NCI-H524 (cell line): ENCODE measurements at places on chromosomes 7 and 10.

DNA sequence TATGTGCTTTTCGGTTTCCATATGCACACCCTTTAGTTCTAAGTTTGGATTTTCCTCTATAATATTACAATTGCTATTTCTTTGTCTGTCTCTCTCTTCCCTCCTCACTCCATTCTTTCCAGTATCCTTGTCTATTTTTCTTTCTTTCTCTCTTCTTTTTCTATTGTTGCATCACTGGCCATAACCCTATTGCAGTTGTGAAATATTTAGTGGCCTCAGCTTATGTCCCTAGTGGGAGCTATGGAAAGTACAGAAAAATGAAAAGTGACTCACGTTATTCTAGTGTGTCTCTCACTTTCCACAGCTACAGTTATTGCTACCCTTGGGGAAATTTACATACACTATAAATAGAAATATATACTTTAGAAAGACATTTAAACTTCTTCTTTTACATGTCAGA, 59.1 kb downstream of the CNTNAP2 start:
- DNase-seq: no peak

DNA sequence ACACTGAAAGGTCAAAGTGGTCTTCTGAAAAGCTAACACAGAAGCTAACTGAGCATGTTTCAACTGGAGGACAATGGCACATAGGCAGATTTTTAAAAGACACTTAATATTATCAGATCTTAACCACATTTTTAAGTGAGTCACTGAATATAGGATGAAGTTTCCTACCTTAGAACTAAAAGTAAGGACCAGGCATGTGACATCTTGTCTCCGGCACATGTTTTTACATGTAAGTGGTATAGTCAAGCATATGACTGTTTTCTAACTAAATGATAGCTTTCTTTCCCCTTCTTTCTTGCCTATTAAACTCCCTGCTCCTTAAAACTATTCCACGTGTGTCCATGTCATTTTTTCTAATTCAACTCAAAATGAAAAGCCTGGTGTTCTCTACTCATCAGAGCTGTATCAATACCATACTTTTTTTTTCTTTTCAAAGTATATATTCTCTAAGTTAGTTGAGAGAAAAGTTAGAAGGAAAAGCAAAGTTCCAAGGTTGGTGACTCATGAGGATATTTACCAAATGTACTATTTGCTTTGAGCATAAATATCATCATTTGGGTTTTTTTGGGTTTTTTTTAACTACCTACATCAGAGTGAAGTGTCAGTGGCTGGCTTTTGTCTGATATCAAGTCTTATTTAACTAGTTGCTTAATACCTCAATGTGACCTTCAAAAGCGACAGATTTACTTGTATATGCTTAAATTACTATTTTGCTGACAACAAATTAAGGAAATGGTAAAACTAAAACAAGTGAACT, 127.5 kb downstream of the CRPPA start:
- no peak for DNase-seq

- DNase-seq: no peak
Measured at GRCh38 chr7:129366-130221, 62.8 kb upstream of the FAM20C start.

GRCh38 chr10:73136627-73137026, 26.4 kb downstream of the NUDT13 start:
- no peak for DNase-seq

DNA sequence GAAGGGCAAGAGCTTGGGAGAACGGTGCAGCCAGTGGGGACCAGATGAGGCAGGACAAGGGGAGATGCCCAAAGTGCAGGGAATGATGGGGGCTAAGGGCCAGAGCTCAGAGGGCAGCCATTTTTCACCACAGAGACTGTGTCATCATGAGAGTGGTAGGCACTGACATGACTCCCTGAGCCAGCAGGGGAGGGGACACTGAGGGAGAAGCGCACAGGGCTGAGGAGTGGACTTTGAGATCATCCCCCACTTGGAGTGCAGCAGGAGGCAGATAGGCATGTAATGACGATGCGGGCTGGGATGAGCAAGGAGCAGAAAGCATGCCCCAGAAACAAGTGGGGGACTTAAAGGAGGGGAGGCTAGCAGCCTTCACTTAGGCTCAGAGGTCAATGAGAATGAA, 5.2 kb upstream of the SMKR1 start:
- DNase-seq: no peak

- DNase-seq: no peak
Measured at GRCh38 chr10:116208956-116209567, 63.9 kb downstream of the GFRA1 start.

GRCh38 chr7:30977896-30978564, 14.3 kb downstream of the GHRHR start:
- DNase-seq: peak; percentile 24

GRCh38 chr7:39221901-39222300, 244.2 kb downstream of the POU6F2 start:
- no peak for DNase-seq

GRCh38 chr10:279655-280054, 144.4 kb downstream of the ZMYND11 start:
- DNase-seq: no peak

GRCh38 chr7:41401833-41402232, 301.1 kb downstream of the INHBA start:
- DNase-seq: no peak

DNA sequence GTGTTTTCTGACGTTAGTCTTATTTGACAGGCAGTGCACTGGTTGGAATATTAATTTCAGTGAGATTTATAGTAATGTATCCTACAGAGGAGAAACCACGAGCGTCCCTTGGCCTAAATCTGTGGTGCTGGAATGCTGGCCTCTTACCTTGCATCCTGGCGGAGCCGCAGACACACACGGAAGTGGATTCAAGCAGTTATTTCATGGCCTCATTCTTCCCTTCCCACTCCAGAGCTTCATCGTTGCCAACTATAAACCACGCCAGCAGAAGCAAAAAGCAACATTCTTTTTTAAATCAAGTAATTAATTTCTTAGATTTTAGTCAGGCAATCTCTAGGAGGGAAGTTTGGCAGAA, 13.1 kb downstream of the WIPI2 start:
- DNase-seq: no peak

DNA sequence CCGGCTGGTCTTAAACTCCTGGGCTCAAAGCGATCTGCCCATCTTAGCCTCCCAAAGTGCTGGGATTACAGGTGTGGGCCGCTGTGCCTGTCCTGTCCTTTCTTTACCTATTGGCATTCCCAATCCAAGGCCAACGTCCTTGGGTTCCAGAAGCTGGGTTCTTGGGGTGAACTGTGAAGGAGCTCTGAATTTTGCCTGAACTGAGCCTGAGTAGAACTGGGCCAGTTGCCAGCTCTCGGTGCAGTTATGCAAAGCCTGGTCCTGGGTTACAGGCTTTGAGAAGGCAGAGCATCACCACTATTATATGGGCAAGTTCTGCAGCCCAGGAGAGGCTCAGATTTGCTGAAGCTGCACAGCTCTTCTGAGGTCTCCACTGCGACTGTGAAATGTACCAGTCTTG, 24.6 kb upstream of the SH2D4B start:
- no peak for DNase-seq

- no peak for DNase-seq
Measured at GRCh38 chr7:90738249-90738648, 142.1 kb downstream of the CDK14 start.

GRCh38 chr7:147556317-147556716, 1034.2 kb upstream of the C7orf33 start:
- peak; percentile 80 for DNase-seq

GRCh38 chr10:35606430-35606829, 1.3 kb downstream of the GJD4 start:
- DNase-seq: no peak

GRCh38 chr7:15334536-15335263, 227.1 kb downstream of the AGMO start:
- DNase-seq: no peak

DNA sequence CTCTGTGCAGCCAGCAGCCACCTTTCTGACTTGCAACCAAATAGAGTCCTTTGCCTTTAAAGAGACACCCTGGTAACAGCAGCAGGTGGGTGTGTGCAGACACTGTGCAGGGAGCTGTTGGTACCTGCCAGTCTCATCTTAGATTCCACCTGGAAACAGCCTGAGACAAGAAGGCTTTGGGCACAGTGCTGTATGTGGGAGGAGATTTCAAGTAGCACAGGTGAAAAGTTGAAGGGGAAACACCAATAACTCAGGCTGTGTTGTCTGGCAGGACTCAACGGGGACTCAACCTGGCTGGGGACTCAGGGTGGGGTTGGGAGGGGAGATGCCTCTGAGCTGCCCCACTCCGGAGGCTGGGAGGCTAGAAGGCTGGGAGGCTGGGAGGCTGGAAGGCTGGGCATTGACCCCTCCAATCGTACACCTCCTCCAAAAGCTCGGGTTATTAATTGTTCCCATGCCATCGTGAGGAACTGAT, 6.7 kb downstream of the CPXM2 start:
- DNase-seq: no peak

DNA sequence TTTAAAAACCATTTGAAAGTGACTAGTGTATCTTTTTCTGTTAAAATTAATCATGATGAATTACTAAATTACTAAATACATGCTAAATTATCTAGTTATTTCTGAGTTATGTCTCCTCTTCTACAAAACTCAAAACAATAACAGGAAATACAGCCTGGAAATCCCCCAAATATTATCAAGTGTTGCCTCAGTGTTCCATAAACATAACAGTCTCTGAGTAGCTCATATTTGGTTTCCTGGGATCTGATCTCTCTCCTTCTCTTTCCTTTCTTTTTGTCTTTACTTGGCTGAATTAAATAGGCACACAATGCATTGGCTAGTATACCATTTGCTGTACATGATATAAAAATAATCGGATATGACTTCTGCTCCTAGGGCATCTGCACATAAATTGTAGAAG, 277.6 kb upstream of the IGFBP3 start:
- DNase-seq: no peak

- DNase-seq: no peak
Measured at GRCh38 chr10:95742485-95742884, 13.5 kb upstream of the ENTPD1 start.

- DNase-seq: no peak
Measured at GRCh38 chr10:102311025-102311420, 65.7 kb downstream of the GBF1 start.

DNA sequence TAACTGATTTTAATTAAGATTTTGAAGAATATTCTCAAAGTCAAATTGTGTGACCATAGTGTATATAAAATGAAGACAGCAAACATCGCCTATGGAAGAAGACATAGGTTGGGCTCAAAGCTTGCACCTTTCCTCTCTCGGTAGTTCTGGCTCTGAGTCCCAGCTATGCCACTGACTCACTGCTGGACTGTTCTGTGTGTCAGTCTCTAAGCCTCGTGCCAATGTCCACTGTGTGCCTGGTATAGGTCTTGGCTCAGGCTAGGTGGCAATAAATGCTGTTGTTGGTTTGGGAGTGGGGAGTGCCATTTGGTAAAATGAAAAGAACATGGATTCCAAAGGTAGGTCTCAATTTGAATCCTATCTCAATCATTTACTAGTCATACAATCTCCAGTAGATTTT, 137.5 kb upstream of the RHEB start:
- DNase-seq: no peak

DNA sequence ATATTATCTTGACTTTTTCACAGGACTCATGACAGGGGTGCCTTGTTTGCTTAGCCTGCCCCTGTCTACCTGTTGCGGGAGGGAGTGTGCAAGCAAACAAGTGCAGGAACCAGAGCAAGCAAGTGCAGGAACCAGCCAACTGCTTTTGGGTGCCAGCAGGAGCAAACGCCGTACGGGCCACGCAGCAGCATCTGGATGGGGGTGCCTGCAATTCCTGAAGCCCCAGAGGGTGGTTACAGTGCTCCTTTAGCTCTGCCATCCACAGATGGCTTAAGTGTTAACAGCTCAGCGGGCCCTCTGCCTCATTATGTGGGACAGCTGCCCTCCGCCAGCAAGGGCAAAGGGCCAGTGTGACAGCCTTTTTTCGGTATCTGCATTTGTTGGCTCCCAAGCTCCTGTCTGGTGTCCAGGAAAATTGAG, 83.5 kb downstream of the MICU1 start:
- peak; percentile 61 for DNase-seq

DNA sequence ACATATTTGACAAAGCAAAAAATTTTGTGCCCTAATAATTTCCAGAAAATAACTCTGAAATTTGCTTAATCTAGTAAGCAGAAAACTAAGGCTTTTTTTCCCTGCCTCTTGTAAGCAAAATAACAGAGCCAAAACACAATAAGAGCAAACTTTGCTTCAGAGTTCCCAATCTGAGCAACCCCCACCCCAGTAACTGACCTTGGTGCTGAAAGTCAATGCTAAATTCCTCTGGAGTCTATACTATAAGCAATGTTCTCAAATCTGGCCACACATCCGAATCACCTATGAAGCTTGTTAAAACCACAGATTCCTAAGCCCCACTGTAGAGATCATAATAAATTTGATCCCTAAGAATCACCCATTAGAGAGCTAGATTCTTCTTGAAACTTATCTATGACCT, 150.5 kb downstream of the ELAPOR2 start:
- no peak for DNase-seq

- DNase-seq: no peak
Measured at GRCh38 chr10:36254199-36254598, 612.1 kb upstream of the FZD8 start.

DNA sequence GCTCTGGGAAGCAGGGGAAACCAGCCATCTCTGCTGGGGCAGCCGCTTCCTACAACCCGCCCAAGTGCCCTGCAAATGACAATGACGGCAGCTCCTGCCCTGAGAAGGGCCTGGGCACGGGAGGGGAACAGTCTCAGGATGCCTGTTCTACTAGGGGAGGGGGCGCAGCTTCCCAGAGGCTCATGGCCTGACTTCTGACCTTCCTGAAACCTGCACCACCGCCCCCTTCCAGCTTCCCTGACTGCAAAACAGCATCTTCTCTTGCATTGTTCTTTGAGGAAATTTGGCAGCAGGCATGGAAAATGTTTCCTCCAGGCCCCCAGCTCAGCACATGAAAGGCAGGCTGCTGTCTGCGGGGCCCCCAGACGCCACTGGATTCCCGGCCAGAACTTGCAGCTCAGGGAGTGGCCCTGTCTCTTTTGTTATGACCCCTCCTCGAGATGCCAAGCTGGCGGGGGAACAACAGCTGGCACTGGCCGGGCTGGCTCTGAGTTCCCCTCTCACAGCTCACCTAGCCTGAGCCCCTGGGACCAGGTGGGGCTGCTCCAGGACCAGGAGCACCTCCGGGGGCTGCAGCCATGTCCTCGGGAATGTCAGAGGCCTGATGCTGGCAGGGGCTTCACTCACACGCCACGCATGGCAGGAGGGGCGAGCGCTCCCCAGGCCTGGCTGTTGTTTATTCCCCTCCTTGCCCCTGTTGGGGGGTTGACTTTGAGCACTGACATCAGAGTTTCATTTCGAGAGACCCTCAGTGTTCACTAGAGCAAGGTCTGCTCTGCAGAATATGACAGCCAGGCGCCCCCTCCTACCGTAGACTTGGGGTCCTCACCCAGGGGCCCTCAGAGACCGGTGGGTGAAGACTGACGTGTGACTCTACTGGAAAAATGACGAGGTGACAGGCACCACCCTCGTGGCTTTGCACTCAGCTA, 62.7 kb downstream of the CALML3 start:
- no peak for DNase-seq

- no peak for DNase-seq
Measured at GRCh38 chr10:24519950-24520349, 203.7 kb downstream of the ARHGAP21 start.

DNA sequence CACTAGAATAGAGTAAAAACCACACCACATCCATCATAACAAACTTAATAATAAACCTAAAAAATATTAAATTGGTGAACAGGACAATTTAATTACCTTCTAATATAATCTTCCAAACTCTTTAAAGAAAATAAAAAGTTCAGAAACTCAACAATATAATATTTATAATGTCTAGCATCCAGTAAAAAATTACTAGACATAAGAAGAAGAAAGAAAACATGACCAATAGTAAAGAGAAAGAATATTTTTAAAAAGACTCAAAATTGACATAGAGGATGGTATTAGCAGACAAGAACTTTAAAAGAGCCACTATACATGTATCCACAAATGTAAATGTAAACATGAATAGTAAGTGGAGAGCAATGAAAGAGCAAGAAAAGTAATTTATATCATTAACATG, 388.4 kb downstream of the TFEC start:
- DNase-seq: no peak
